ENCODE measurements at places on chromosomes 1 and 21.

DNA sequence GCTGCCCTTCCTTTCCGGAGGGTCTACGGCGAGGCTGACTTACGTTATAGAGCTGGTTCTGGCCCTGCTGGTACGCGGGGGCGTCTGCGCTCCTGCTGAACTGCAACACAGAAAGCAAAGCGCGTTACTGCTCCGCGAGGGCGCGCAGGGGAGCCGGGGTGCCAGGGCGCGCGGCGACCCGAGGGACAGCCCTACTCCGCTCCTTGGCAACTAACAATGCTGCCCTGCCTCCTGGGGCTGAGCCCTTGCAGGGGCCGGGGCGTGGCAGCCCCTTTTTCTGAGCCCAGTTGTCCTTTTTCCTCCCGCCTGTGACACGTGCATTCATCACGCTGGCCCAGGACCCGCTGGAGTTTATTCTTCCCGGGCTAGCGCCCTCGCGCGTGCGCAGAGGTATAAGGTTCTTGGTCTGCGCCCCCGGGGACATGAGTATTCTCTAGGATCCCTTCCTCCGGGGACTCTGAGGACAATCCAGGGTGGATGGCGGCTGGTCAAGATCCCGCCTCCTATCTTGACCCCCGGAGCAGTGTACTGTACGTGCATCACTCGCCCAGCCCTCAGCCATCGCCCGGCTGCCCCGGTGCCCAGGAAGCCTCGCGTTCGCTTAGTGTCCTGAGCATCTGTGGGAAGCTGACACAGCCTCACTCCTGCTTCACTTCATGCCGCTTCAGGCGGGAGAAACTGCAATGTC, 78.9 kb downstream of the CD247 start:
- peak; percentile 56 for DNase-seq

- DNase-seq = no peak
These were observed 2.6 kb downstream of the KCNAB2 start for GRCh38 chr1:6048179-6048867.

- peak; percentile 78 for DNase-seq
These were observed 4.1 kb upstream of the TFAP2E start for GRCh38 chr1:35568975-35569395.

- no peak for DNase-seq
These were observed 29.4 kb downstream of the CDK18 start for GRCh38 chr1:205533748-205534443.

- DNase-seq = no peak
These were observed 15.7 kb upstream of the A3GALT2 start for GRCh38 chr1:33336580-33336979.

DNA sequence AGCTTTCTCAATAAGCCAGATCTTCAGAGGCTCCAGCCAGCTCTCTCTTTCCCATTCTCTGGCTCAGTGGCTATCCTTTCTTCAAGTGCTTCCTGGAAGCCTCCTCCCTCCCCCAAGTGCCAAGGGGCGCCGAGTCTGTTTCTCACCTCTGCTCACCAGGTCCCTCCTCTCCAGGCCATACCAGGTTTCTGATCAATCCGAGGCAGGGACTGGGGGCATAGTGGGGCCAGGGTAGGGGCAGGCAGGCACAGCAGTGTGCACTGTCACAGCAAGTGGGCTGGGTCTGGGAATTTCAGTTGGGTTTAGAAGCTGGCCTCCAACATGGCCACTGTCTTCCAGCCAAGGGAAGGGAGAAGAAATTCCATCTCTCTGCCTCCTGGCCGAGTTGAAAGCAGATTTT, 56.5 kb downstream of the NAV1 start:
- no peak for DNase-seq

DNA sequence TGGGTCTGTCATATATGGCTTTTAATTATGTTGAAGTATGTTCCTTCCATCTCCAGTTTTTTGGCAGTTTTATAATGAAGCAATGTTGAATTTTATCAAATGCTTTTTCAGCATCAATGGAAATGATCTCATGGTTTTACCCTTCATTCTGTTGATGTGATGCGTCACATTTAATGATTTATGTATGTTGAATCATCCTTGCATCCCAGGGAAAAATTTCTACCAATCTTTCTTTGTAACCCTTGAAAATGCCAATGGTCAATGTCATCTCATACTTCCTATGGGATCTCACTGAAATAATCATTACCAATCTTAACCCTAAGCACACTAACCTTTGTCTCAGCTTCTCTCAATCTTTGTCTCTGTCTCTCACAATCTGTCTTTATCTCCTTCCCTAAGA, 1004.0 kb downstream of the KCNT2 start:
- no peak for DNase-seq

DNA sequence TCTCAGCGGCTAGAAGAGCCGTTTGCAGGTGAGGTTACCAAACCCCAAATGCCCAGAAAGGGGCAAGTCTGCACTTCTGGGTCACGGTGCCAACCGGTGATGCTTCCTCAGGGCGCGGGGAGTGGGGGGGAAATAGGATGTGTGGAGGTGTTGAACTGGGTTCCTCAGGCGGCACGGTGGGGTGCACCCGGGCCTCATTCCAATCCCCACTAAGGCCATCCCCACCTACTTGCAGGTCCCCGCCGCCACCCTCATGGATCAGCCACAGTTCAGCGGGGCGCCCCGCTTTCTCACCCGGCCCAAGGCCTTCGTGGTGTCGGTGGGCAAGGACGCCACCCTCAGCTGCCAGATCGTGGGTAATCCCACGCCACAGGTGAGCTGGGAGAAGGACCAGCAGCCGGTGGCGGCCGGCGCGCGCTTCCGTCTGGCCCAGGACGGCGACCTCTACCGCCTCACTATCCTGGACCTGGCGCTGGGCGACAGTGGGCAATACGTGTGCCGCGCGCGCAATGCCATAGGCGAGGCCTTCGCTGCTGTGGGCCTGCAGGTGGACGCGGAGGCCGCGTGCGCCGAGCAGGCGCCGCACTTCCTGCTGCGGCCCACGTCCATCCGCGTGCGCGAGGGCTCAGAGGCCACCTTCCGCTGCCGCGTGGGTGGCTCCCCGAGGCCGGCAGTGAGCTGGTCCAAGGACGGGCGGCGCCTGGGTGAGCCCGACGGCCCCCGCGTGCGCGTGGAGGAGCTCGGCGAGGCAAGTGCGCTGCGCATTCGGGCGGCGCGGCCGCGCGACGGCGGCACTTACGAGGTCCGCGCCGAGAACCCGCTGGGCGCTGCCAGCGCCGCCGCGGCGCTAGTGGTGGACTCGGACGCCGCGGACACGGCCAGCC, 3.9 kb downstream of the OBSCN start:
- DNase-seq = no peak

DNA sequence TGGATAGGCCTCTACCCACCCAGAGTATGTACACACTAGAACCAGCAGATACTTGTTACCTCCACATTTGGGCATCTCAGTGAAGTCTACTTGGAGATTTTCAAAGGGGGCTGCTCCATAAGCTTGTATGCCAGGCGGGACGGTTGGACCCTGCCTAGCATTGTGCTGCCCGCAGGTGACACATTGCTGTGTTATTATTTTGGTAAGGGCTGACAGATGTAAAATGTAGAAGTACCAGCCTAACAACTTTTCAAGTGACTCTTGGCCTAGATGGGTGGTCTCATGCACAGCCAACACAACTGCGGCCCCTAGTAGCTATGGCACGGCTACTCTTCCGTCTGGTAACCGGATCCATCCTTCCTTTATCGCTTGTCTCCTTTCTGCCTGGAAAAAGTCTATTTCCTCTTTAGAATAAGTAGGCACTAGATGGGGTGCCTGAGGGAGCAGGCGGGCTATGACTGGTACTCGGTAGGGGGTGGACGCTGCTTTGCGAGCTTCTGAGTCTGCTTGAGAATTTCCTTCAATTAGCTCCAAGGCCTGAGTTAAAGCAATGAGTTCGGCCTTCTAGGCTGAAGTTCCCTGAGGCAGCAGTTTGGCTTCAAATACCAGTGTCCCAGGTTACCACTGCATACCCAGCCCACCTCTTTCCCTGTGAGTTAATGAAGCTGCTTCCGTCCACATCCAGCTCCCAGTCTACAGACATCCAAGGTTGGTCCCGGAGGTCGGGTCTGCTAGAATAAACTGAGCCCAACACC, 405.3 kb downstream of the TGFB2 start:
- DNase-seq = no peak

GRCh38 chr1:89200663-89201062, 1.9 kb upstream of the GBP4 start:
- peak; percentile 25 for DNase-seq

GRCh38 chr1:245798349-245798711, 643.5 kb downstream of the KIF26B start:
- DNase-seq = no peak

DNA sequence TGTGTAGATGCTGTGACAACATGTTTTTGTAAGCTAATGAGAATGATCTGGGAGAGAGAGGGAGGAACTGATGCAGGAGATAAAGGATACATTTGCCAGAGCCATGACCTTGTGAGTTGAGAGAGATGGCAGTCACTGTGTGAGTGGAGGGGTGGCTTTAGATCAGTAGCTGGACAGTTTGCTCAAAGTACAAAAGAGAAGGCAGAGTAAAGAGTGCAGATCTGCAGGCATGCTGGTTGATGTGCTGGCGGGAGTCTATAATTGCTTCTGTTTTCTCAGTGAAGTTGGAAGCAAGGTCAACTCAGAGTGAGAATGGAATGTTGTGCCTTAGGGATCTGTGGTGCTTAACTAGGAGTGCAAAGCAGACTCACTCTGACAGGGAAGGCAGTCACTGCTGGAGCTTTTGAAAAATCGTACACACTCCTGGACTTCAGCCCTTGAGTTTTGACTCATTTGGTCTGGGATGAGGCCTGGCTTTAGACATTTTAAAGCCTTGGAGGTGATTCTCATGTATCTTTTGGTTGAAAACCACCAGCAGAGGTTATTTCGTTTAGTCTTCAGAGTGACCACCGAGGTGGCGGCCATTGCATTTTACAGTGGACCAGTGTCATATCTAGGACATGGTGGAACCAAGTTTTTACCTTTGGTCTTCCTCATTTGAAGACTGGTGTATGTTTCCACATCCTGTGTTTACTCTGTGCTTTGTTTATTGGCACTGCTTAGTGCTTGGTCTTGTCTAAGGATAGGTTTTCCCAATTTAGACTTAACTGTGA, 49.6 kb downstream of the MTR start:
- peak; percentile 41 for DNase-seq

DNA sequence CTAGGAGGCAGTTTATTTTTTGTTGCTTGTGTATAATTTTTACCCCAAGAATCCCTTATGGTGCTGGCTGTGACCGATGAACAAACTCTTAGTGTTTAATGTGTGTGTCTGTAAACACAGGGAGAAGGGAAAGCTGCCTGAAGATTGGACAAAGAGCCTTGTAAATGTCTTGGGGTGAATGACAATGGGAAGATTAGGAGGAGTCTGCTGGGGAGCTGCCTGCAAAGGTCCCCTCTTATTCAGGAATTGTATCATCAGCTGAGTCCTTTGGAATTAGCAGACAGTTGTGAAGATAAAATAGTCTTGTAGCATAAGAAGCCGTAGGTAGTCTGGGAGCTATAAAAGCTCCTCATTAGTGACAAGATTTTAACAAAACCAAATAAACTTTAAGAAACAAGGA, 88.4 kb downstream of the RUNX1 start:
- no peak for DNase-seq

GRCh38 chr1:206727981-206728696, 42.4 kb upstream of the IL19 start:
- no peak for DNase-seq

DNA sequence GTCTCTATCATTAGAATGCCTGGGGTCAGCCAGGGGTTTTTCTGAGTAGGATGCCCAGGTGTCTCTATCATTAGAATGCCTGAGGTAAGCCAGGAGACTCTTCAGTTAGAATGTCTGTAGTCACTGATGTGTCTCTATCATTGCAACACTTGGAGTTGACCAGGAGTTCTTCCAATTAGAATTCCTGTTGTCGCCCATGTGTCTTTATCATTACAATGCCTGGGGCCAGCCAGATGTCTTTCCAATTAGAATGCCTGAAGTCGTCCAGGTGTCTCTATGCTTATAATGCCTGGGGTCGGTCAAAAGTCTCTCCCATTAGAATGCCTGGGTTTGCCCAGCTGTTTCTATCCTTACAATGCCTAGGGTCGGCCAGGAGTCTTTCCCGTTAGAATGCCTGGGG, 55.8 kb downstream of the RNF187 start:
- no peak for DNase-seq

DNA sequence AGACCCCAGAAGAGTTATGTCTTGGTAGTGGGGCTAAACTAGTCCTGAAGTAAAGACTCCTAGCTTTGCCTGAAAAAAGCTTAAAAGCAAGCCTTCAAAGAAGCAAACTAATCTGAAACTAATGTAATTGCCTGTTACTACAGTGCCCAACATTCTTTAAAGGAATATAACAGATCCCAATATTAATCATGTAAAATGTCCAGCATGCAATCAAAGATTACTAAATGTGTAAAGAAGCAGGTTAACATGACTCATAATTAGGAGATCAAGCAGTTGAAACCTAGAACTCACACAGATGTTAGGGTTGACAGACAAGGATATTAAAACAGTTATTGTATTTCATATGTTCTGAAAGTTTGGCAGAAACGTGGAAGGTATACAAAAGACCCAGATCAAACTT, 17.8 kb downstream of the DYRK1A start:
- DNase-seq = no peak

- no peak for DNase-seq
These were observed 162.6 kb downstream of the PIK3R3 start for GRCh38 chr1:45969866-45970265.

GRCh38 chr1:205751036-205751651, 1.2 kb upstream of the NUCKS1 start:
- DNase-seq = peak; percentile 30

- no peak for DNase-seq
These were observed 15.9 kb upstream of the S1PR1 start for GRCh38 chr1:101220906-101221305.

GRCh38 chr1:17139637-17140036, 20.4 kb upstream of the PADI2 start:
- DNase-seq = no peak

DNA sequence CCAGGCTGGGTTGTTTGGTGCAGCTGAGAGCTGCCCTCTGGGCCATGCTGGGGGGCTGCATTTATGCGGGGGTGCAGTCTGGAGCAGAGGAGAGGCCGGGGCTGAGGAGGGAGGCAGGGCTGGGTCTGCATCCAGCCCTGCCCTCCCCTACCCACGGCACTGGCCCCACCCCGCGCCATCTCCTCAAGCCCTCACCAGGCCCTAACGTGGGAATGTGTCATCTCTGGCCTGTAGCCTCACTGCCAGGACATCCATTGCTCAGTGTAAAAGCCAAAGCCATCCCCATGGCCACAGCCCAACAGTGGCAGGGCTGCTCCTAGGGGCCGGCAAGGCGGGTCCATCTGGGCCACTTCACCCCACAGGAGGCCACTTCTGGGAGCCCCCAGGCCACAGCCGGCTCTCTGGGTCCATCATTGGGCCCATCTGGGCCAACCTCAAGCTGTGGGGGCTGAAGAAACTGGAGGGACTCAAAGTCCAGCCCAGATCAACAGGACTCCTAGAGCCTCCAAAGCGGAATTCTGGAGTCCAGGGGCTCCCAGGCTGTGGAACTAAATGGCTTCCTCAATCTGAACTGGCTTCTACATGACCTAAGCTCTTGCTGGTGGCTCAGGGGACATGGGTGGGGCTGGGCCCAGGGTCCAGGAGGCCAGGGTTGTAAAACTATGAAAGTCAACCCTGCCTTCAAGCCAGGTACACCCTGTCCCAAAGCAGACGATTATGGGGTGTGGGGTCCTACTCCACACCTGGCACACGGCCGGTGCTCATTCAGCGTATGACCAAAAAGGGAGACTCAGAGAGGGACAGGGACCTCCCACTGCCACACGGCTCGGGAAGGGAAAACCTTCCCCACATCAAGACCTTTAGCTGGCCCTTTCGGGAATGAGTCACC, 32.6 kb downstream of the RUNX3 start:
- no peak for DNase-seq

- no peak for DNase-seq
These were observed 194.7 kb upstream of the FMN2 start for GRCh38 chr1:239896980-239897379.

GRCh38 chr1:71081697-71082080, 854 bp upstream of the ZRANB2 start:
- DNase-seq = peak; percentile 12
